ENCODE measurements at places on chromosomes 6 and 20. TPM values are rescaled to one million over a fixed set of nuclear protein-coding genes. Genes with fewer than 3 reads are reported as not detected.

Gene WFDC5
- total RNA-seq: not detected

Gene HLA-G
- 1.5 TPM for total RNA-seq

Gene BPIFB1
- not detected for total RNA-seq

Gene EYA2
- 14.3 TPM for total RNA-seq

Gene KLC4
- total RNA-seq: 99.1 TPM

Gene DNMT3B
- 0.95 TPM for total RNA-seq

Gene IL17A
- not detected for total RNA-seq

Gene LY6G6C
- total RNA-seq: 0.32 TPM

Gene CGAS
- 3.1 TPM for total RNA-seq

Gene MAS1
- total RNA-seq: not detected

Gene CCHCR1
- 25.7 TPM for total RNA-seq

Measured in mucosa of descending colon (tissue), 3 donors.